Amygdala (tissue), 56 donors: ENCODE measurements at places on chromosomes 4 and X.

DNA sequence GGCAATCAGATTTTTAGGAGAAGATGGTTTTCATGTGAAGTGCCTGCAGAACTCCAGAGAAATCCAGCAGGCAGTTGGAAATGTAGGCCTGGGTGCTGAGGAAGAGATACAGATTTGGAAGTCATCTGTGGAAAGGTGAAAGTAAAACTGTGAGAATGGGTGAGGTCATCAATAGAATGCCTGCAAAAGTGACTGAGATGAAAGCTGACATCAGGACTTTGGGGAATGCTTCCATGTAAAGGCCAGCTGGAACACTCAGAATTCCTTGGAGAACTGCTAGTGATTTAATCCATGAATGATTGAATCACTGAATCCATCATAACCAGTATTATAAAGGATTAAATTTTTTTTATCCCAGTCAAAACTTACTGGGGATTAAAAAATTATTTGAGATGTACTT lies 124.5 kb upstream of the GIMD1 start:
- no peak for DNase-seq

GRCh38 chrX:112457788-112458187 lies 221.9 kb downstream of the LHFPL1 start:
- no peak for DNase-seq

GRCh38 chrX:22433292-22434070 lies 160.8 kb downstream of the CBLL2 start:
- no peak for DNase-seq

DNA sequence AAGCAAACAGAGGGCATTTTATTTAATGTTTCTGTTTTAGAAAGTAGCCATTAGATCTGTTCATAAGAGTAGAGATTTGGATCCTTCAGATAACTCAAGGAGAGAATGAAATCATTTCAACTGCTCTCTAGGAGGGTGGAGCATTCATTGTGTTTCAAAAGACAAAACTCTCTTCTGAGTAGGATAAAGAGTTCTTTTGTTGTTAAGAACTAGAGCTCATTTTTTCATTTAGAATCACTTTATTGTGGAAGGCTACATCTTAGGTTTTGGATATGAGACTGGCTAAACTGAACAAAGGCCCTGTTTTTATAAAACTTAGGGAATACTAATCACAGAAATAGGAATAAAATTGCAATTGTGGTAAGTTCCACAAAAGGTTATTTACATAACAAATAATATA lies 193.9 kb upstream of the PCDH10 start:
- DNase-seq: no peak

GRCh38 chrX:103817502-103817901 lies 14.6 kb downstream of the RAB9B start:
- DNase-seq: no peak

DNA sequence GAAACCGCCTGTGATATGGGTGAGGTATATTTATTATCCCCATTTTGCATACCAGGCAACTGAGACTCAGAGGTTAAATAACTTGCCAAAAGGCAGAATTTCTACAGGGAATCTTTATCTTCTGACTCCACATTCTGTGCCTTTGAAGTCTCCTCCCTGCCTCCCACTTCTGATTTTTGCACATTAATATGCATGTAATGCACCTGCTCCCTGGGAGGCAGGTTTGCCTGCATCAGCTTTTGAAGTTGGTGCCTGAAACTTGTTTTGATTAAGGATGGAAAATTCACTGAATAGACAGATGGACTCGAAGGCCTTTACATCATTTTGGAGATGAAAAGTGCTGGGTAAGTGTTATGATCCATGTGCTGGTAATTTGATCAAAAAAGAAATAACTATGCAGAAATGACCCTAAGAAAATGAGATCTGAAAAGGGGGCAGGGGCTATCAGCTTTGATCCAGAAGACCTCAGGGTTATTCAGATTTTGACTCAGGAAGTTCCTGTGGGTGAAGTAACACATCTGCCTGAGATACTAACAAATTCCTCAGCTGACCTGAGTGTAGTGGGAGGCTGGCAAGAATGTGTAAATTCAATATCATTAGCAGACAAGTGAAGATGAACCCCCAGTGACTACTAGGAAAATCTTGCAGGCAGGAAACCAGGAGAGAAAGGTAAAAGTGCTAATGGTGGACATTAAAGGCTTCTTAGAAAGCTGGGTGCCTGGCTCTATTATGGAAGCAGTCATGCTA lies 167.5 kb upstream of the BOD1L1 start:
- DNase-seq: no peak

- DNase-seq: no peak
Observed at GRCh38 chrX:1246816-1247215, 21.8 kb upstream of the CSF2RA start.

DNA sequence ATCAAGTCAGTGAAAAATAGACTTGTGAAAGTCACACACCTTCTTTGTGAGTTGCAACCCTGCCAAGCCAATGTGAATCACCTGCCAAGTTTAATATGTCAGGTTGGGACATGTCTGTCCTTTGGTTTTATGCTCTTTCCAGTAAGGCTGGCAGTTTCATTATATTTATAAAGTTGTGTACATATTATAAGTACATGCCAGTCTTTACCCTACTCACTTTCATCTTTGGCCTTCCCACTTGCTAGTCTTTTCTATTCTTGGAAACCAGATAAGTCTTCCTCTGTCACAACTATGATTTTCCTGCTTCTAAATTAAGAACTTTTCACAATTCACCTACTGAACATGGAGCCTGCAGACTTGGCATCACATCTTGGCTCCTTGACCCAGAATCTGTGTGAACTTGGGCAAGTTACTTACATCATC lies 680.7 kb upstream of the BOD1L1 start:
- no peak for DNase-seq

- DNase-seq: no peak
Observed at GRCh38 chr4:21876711-21877110, 71.9 kb downstream of the KCNIP4 start.

DNA sequence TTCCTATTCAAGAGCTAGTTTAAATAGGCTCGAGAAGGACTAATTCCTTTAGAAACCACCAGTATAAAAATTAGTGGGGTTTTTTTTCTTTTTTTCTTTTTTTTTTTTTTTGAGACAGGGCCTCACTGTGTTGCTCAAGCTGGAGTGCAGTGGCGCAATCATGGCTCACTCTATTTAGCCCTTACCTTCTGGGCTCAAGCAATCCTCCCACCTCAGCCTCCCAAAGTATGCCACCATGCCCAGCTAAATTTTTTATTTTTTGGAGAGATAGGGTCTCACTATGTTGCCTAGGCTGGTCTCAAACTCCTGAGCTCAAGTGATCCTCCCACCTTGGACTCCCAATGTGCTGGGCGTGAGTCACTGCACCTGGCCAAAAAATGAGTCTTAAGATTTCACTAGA lies 52.8 kb downstream of the APOO start:
- DNase-seq: no peak

DNA sequence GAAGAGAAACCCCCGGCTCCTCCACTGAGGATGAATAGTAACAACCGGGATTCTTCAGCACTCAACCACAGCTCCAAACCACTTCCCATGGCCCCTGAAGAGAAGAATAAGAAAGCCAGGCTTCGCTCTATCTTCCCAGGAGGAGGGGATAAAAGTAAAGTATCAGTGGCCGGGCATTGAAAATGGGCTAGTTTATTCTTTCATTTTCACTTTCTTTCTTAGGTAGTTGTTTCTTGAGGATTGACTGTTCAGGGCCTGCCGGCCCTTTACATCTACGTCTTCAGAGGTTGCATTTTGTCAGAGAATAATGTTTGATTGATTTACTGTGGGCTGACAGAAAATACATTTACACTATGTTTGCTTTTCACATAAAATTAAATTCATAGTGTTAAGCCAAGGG lies 27.1 kb downstream of the PAK3 start:
- DNase-seq: no peak

GRCh38 chr4:18390655-18391353 lies 369.2 kb upstream of the LCORL start:
- DNase-seq: no peak

DNA sequence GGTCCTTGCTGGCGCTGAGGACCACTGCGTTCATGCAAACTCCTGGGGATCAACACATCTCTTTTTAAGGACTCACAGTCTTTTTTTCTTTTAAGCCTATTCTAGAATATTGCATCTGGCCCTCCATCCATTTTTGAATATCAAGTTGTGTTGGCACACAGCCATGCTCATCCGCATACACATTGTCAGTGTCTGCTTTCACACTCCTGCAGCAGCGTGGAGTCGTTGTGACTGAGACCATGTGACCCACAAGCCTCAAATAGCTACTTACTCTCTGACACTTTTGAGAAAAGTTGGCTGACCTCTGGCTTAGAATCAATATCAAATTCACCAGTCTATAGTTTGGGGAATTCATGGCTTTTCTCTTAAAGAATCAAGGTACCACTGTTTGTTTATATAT lies 191.8 kb upstream of the S100G start:
- DNase-seq: no peak

- no peak for DNase-seq
Observed at GRCh38 chrX:123834116-123834515, 25.7 kb upstream of the XIAP start.

DNA sequence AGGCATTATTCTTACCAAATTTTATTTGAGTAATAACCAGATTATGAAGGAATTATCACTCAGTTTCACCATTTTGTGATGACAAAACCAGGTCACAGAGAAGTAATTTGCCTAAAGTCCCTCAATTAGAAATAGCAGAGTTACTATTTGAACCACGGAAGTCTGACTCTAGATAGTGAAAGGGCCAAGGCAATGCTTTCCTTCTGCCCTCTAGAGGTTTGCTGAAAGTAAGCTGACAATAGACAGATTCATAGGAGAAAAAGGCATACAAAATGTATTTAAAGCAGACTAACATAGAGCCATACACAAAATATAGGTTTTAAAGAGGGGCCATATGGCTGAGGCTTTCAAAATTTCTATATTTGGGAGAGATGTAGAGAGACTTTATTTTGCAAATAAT lies 43.1 kb downstream of the CXXC4 start:
- peak; percentile 13 for DNase-seq

DNA sequence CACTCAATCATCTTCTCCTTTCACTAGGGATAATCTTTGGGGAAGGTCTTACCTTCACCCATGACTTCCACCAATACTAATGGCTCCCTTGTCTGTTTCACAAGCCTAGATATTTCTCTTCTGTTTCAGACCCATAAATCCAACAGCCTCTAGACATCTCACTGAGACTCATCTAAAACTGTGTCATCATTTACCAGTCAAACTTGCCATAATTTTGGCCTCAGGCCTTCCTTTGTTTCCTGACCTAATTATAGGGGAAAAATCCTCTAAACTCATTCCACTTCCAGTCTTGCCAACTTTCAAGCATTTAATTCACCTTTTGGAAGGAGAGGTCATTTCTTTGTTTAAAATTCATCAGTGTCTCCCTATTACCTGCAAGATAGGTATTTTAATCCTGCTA lies 181.0 kb upstream of the CNKSR2 start:
- DNase-seq: no peak

DNA sequence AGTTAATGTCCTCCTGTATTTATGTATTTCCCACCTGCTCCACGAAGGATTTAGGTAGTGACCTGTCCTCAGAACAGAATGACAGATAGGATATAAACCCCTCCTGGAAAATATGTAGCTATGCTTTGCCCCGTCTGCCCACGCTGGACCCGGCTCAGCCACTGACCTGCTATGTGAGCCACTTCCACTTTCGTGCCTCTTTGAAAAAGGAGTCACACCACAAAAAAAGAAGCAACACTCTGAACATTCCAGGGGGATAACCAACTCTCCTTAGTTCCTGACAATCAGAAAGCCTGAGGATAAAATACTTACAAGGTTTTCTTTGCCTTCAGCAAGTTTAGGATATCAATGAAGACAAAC lies 11.1 kb downstream of the ACSL1 start:
- DNase-seq: no peak

- no peak for DNase-seq
Observed at GRCh38 chrX:22803353-22803752, 196.4 kb upstream of the DDX53 start.

DNA sequence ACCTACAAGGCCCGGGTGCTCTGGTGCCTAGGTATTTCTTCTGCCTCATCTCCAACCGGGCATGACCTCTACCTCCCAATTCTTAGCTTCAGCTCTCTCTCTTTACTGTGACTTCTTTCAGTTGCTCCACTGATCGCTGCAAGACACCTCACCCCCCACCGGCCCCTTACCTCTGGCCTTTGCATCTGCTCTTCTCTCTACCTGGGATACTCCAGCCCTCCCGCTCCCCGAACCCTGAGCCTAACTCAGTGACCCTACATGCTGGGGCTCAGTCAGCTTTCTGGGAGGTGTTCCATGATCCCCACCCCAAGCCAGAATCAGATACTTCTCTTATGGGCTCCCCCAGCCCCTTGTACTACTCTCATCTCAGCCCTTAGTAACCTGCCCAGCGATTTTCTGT lies 99.6 kb downstream of the EFNB1 start:
- DNase-seq: no peak

GRCh38 chr4:26529479-26529878 lies 39.2 kb upstream of the CCKAR start:
- no peak for DNase-seq

GRCh38 chr4:87236861-87237260 lies 16.4 kb upstream of the KLHL8 start:
- no peak for DNase-seq

DNA sequence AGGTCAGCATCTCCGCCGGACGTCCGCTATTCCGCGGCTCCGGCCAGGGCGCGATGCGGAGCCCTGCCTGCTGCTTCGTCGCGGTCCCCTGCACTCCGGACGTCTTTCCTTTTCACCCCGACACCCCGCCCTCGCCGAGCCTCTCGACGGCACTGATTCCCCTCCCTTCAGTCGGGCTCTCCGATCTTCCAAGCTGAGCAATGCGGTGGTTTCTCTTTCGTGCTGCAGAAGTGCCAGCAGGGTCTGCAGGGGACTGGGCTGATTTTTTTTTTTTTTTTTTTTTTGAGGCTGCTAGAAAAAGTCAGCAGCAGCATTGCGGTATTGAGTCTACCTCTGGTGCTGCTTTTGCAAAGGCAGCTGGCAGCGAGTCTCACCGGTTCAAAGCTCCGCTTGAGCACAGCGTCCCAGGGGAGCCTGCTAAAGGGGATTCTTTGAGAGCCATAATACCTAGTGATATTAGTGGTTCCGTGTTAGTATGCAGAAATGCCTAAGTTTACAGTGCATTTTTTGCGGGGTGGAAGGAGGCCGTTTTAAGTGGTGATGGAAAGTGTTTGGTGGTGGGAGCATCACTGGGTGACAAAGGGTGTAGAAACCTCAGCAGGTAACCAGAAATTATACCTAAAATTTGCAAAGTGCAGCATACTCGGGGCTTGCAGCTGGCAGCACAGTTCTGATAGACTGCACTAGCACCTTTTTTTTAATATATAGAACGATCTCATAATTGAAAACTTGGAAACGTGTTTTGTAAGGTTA lies 969 bp downstream of the STIM2 start:
- no peak for DNase-seq
